ENCODE measurements at places on chromosomes 7 and 10.

DNA sequence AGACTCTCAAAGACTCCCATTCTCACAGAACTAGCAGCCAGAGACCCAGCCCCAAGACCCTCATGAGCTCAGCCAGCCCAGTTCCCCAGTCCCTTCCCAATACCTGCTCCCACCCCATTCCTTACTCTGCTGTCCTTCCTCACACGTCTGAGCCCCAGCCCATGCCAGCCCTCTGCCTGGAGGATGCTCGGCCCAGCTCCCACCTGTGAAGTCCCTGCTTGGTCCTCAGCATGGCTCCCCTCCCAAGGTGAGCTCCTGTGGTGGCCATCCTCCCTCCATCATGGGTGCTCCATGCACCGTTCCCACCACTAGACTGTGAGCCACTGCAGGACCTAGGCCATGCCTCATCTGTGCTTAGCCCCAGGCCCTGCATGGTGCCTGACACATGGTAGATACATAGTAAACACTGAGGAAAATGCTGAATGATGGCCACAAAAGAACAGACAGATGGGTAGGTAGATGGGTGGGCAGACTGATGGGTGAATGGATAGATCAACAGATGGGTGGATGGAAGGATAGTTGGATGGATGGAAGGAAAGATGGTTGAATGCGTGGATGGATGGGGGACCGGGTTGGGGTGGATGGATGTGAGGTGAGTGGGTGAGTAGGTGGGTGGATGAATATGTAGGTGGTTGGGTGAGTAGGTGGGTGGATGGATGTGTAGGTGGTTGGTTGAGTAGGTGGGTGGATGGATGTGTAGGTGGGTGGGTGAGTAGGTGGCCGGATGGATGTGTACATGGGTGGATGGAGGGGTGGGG lies 138.9 kb downstream of the GRID1 start:
- DNase-seq, result no peak

DNA sequence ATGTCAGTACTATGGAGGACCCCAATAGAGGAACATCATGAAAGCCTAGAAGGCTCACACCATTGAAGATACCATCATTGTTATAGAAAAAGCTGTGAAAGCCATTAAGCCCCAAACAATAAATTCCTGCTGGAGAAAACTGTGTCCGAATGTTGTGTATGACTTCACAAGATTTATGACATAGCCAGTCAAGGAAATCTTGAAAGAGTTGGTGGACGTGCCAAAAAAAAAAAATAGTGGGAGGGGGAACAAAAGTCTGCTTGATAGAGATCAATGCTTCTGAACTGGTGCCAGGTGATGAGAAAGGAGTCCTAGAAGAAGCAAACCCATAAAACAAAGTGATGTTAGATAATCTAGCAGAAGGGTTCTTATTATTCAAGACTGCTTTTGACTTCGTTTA lies 41.2 kb downstream of the RALA start:
- DNase-seq, result no peak

GRCh38 chr7:45975367-45975766 lies 54.3 kb upstream of the IGFBP3 start:
- no peak for DNase-seq

DNA sequence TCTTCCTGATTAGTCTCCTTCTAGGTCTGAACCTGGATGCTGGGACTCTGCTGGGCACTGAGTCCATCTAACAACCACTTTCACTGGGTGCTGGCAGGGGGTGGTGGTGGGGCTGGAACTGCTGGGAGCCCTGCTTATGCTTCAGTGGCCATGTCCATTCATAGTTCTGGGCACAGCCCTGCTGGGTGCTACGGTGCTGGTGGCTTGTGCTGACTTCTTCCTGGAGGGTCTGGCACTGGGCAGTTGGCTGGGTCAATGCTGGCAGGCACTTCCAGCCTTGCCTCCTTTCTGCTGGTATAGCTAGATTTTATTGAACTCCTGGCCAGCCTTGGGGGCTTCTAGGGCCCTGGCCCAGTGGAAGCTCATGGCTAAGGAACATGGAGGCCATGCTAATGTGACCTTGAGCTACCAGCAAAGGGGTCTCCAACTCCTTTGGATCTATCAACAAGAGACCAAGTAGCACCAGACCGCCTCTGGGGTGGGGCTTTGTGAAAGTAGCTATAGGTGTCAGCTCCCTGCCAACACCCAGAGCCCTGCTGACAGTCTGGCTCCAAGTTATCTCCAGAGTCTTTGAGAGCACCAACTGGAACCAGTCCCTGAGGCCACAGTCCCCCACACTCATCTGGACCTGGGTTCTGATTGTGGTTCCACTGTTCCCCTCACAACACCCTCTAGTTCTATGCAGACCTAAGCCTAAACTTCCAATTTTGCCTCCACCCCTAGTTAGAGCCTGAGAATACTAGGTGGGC lies 99.6 kb downstream of the MAGI2 start:
- no peak for DNase-seq

DNA sequence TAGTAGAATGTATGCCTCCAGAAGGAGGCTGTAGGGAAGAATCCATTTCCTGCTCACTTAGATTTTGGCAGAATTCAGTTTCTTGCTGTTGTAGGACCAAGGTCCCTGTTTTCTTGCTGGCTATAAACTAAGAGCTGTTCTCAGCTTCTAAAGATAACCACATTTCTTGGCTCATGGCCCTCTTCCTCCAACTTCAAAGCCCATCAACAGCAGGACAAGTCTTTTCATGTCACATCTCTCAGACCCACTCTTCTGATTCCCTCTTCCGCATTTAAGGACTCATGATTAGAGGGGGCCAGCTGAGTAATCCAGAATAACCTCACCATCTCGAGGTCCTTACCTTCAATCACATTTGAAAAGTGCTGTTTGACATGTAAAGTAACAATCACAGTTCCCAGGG lies 8.2 kb upstream of the LSM8 start:
- no peak for DNase-seq

DNA sequence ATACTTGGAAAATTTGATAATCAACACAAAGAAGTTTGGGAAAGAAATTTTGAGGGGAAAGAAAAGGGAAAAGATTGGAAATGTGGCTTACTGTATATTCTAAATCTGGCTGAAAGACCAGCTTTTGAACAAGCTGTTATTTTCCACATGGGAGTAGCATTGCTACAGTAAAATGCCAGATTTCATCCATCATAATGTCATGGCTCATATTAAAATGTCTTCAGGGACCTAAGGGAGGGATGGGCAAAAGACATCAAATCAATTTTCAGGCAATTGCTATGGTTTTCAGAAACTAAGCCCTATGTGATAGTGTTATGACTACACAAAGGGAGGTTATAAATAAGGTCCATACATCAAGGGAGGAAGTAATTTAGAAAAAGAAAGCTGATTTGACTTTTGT lies 1116.9 kb upstream of the CELF2 start:
- DNase-seq, result no peak

Data from H4 (cell line).